ENCODE measurements at places on chromosomes 6 and 20.

DNA sequence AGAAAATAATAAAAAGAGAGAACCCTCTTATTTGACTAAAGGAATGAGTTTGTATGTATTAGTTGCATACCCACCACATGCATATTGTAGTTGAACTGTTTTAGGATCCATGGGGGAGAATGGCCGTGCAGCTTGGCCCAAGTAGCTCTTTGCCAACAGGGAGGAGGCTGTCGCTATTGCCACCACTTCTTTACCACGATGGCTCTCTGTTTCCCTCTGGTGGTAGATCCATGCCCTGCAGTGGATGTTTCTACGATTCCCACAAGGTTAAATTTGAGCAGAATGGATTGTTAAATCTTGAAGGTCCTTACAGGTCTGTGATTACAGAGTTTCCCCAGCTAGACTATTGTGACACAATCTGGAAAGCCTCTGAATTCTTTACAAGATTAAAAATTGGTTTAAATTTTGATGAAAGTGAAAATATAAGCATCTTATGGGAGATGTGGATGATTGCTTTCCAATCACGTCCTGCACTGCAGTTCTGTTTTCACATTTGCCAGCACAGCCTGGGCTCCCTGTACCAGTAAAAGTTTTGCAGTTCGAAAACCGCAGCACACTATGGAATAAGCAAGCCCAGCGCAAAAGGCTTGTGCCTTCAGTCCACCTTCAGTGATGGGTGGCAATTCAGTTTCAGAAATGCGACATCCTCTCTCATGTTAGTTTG lies 34.4 kb upstream of the FNDC1 start:
- DNase-seq, result peak; percentile 46

- no peak for DNase-seq
Observed at GRCh38 chr6:46338131-46338530, 153.1 kb downstream of the RCAN2 start.

GRCh38 chr6:119442776-119443184 lies 93.2 kb upstream of the MAN1A1 start:
- no peak for DNase-seq

- no peak for DNase-seq
Observed at GRCh38 chr20:37265152-37265551, 3.5 kb upstream of the GHRH start.

GRCh38 chr6:131262060-131262459 lies 126.8 kb downstream of the AKAP7 start:
- no peak for DNase-seq

- no peak for DNase-seq
Observed at GRCh38 chr6:24458134-24458533, 31.2 kb downstream of the GPLD1 start.

- no peak for DNase-seq
Observed at GRCh38 chr6:72643214-72643613, 21.4 kb downstream of the KCNQ5 start.

DNA sequence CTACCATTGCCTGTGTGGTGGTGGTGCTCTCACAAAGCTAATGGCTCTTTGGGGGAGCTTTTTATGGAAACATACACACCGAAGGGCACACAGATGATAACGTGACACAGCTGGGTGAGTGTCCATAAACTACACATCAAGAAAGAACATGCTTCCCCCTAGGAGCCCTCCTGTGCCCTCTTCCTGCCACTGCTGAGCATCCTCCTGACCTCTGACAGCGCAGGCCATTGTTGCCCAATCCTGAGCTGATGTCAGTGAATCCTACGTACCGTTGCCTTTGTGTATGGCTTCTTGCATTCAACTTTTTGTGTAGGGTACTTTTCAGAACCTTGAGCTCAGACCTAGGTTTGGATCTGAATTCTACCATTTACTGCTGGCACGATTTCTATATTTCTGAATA lies 65.8 kb upstream of the SLC22A1 start:
- no peak for DNase-seq

DNA sequence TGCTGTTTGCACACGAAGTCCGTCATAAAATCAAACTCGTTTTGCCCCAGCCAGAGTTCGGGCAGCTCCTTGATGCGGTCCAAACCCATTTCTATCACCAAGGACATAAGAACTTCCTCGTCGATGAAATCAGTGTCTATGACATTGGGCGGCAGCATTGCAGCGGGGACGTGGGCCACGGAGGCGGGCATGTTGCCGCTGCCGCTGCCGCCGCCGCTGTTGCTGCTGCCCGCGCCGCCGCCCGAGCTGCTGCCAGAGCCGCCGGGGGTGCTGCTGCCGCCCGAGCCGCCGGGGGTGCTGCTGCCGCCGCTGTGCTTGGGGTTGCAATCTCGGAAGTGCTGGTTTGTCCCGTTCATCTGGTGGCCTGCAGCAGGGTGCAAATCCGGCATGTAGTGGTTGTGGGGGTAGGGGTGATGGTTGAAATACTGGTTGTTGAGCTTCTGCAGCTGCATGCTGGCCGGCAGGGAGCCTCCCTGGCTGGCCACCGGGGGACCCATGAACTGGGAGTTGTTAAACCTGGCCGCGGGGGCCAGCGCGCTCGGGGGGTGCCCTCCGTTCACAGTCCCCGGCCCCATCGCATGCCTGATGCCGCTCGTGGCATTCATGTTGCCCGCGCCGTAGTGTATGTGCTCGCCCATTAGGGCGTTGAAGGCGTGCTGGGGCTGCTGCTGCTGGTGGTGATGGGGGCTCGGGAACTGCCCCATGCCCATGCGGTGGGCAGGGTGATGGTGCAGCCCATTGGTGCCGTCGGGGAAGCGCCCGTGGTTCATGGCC lies 1.1 kb downstream of the CITED2 start:
- DNase-seq, result peak; percentile 55

All from T-helper 17 cell (primary cell).